ENCODE measurements at places on chromosomes 11 and 22.

DNA sequence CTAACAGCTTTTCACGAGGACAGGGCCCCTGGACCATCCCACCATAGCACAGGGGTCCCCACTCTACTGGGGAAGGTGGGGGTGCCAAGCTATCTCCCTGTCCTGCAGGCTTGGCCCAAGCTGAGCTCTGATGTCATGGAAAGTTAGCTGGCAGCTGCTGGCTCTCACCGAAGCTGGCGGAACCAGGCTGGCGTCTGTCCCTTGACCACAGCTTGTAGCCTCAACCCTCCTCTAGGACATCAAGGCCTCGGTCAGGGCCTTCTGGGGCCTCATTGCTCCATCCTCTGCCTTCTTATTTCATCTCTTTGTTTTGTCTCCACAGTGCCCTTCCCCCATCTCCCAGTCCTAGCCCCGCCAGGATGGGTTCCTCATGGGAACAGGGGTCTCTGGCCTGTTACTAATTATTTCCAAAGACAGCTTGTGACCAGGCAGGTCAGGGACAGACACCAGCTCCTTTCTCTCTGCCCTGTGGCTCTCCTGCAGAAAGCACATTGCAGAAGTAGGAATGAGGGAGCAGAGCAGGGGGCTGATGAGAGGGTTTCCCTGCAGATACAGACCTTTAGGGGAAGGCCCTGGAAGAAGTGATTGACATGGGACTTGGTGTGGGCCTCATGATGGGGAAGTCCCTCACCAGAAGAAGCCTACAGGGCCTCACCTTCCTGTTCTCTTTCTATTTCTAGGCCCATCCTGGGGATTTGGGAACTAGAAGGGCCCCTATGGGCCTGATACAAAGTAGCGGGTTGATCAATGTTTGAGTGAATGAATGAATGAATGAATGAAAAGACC is 97.5 kb upstream of the ALX4 start:
- no peak for DNase-seq

GRCh38 chr11:115247361-115247760 is 256.9 kb downstream of the CADM1 start:
- DNase-seq: no peak

GRCh38 chr11:134223121-134223520 is 646 bp downstream of the NCAPD3 start:
- no peak for DNase-seq

- DNase-seq: no peak
Measured at GRCh38 chr11:504053-504993, 2.7 kb downstream of the RNH1 start.

GRCh38 chr22:41844513-41844912 is 11.6 kb downstream of the SREBF2 start:
- no peak for DNase-seq

DNA sequence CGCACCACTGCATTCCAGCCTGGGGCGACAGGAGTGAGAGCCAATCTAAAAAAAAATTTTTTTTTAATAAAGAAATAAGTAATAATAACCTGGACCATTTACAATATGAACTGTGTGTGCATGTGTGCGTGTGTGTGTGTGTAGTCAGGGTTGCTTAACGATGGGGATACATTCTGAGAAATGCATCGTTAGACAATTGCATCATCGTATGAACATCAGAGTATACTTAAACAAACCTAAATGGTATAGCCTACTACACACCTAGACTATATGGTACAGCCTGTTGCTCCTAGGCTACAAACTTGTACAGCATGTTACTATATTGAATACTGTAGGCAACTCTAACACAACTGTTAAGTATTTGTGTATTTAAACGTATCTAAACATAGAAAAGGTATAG is 26.4 kb downstream of the RDX start:
- DNase-seq: no peak

- no peak for DNase-seq
Measured at GRCh38 chr22:49997932-49998717, 14.4 kb downstream of the IL17REL start.

- no peak for DNase-seq
Measured at GRCh38 chr22:46578251-46578823, 40.9 kb upstream of the CELSR1 start.

DNA sequence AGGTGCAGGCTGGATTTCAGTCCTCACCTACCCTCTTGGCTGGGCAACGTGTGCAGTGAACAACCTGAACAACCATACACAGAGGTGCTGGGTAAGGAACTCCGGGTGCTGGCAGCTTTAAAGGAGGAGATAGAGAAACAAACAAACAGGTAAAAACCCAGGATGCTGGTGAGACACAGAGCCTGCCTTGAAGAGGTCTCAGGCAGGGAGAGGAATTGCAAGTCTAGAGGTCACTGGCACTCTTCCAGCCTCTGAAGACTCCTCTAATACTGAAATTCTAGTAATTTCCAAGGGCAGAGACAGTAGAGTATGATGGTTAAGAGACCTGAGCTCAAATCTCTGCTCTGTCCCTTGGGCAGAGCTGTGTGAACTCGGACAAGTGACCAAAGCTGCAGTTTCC is 192.5 kb downstream of the CEP164 start:
- no peak for DNase-seq

GRCh38 chr11:69371731-69372588 is 78.0 kb downstream of the MYEOV start:
- DNase-seq: no peak

GRCh38 chr11:72676861-72677341 is 2.7 kb upstream of the PDE2A start:
- peak; percentile 22 for DNase-seq

GRCh38 chr11:130666781-130667251 is 218.4 kb downstream of the ADAMTS15 start:
- DNase-seq: no peak

DNA sequence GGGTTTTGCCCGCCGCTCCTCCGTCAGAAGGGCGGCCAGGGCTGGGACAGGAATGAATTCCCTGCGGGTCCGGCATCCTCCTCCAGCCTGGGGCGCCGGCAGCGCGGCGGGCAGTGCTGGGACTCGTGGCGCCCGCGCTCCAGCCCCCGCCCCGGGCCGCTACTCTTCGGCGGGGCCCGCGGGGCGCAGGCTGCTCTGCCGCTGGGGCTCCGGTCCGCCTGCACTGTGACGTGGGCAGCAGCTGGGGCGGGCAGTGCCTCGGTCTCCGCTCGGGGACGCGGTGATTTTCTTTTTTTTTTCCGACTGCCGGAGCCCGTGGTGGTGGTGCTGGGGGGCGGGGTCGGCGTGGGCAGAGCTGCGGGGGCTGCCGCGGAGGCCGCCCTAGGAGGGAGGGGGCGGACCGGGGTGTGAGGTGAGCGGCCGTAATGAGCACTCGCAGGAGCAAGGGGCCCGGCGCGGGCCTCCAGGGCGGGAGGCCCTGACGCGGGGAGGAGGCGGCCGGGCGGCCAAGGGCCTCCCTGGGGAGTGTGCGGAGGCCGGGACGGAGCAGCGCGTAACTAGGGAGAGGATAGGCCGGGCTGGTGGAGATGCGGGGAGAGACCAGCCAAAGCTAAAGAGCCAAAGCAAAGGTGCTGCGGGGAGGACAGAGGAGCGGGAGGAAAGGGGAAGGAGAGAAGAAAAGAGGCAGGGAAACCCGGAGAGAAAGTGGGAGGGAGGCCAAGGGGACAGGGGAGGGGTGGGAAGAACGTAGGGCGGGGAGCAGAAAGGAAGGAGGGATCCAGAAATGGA is 73.3 kb upstream of the ZBED5 start:
- DNase-seq: peak; percentile 32

GRCh38 chr11:693887-694562 is 997 bp downstream of the DEAF1 start:
- DNase-seq: no peak

- DNase-seq: peak; percentile 10
Measured at GRCh38 chr11:72848846-72849466, 34.7 kb downstream of the ATG16L2 start.

GRCh38 chr22:45478108-45478771 is 24.4 kb upstream of the FBLN1 start:
- DNase-seq: no peak

DNA sequence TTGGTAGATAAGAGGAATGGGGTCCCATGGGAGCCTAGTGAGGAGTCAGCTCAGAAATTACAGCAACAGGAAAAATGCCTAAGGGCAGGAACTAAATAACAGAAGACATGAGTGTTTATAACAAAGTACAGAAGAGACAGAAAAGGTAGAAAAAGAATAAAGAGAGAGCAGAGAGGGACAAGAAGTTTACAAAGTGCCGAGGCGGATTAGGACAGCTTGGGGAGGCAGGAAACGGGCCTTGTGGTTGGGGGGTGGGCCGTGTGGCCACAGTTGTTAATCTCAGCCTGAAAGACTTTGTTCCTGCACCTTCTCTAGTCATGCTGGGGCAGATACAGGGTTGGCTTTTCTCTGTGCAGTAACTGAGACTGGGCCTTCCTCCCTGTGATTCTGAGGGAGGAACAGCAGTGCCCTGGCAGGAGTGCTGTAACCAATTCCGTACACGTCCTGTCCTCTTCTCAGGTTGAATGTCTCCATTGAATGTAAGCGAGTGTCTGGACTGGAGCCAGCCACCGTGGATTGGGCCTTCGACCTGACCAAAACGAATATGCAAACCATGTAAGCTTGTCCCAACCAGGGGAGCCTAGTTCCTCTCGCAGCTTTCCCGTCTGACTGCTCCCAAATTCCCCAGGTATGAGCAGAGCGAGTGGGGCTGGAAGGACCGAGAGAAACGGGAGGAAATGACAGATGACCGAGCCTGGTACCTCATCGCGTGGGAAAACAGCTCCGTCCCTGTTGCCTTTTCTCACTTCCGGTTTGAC is 13.2 kb downstream of the NAA40 start:
- no peak for DNase-seq

GRCh38 chr22:44479662-44480061 is 18.4 kb downstream of the RTL6 start:
- no peak for DNase-seq

- no peak for DNase-seq
Measured at GRCh38 chr11:134155946-134156865, 67.6 kb downstream of the NCAPD3 start.

GRCh38 chr11:118149493-118149892 is 3.1 kb downstream of the SCN4B start:
- no peak for DNase-seq

GRCh38 chr11:130313383-130314183 is 1.1 kb downstream of the ZBTB44 start:
- no peak for DNase-seq

DNA sequence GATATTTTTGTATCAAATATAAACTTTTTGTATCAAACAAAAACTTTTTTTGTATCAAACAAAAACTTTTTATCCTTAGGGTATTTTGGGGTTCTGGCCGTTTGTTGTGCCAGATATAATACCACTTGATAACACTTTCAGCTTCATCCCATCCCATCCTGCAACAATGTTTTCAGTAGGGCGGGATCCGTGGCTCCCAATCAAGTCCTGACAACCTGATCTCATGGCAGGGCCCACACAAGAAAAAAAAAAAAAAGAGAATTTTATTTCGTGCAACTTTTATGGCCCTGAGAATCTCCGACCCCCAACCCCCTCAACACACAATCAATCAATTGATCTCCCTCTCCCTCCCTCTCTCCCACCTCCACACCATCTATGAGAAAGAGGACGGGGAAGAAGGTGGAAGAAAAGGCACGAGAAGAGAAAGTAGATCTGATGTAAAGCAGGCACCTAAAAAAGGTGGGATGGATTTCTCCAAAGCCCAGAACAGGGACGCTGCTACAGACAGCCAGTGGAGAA is 4749.6 kb upstream of the OR11H1 start:
- DNase-seq: no peak

DNA sequence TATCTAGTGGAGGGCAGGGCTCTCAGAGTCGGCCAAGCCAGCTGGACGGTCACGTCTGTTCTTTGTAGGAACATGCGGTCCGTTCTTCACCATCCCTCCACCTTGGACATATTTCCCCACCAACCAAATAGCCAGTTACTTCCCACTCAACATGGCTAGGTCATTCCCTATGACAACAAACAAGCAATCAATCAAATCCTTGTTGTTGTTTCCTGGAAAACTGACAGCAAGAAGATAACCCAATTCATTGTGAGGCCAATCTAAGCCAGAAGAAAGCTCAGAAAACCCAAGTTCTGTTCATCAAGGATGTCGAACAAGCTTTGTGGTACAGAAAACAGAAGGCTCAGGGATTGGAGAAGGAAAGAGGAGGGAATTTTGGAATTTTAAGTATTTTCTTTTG is 10.9 kb downstream of the PLAAT5 start:
- no peak for DNase-seq

DNA sequence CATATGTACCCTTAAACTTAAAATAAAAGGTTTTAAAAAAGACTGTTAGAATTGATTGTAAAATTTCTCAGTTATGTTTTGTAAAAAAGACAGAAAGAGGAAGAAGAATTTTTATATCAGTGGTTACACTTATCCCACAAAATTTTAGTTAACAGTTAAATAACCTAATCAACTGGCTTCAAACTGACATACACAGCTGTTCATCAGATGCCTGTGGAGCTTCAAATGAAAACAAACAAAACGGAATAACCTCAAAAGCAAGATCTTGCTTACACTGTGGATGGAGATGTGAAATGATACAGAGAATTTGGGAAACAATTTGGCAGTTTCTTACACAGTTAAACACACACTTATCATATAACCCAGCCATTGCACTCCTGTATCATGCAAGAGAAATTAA is 521.0 kb downstream of the ETS1 start:
- DNase-seq: no peak

DNA sequence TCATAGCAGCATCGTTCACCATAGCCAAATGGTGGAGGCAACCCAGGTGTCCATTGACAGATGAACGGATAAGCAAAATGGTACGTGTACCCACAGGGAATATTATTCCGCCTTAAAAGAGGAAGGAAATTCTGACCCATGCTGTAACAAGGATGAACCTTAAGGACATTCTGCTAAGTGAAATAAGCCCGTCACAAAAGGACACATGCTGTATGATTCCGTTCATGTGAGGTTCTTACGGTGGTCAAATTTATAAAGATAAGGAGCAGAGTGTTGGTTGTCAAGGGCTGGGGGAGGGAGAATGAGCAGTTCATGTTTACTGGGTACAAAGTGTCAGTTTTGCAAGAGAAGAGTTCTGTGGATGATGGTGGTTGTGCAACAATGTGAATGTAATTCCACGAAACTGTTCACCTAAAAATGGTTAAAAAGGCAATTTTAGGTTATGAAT is 26.3 kb downstream of the APOL1 start:
- DNase-seq: no peak

GRCh38 chr22:26616650-26617049 is 1.2 kb downstream of the CRYBB1 start:
- DNase-seq: no peak

GRCh38 chr11:116144387-116144958 is 628.3 kb downstream of the BUD13 start:
- no peak for DNase-seq

DNA sequence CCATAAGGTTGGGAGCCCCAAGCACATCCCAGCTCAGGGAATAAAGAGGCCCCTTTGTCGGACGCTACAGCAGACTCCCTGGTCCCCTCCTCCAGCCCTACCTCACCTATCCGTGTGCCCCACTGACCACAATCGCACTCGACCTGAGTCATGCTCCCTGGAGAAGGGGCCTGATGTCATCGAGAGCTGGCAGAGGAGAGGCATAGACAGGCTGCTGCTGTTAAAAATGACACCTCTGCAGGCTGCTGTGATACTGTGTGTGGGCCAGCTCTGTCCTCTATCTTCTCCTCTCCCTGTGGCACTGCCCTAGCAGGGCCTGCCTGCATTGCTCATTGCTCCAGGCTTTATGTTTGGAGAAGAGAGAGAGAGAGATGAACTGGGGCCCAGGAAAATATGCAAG is 123.4 kb upstream of the SYT13 start:
- DNase-seq: no peak

- no peak for DNase-seq
Measured at GRCh38 chr11:130940706-130941105, 24.4 kb upstream of the SNX19 start.

GRCh38 chr22:50117168-50117762 is 27.5 kb downstream of the MOV10L1 start:
- no peak for DNase-seq
